ENCODE measurements at places on chromosomes 3 and 15. TPM values are rescaled to one million over a fixed set of nuclear protein-coding genes. Genes with fewer than 3 reads are reported as not detected.

Gene ZNF502
- 3.6 TPM for total RNA-seq

GRCh38 chr3:136291302-136291701 lies 41.2 kb downstream of the PCCB start:
- no peaks in the 10 kb centered on the region for H3K27me3 ChIP-seq
- peaks cover 12% of the 10 kb centered on the region for H3K36me3 ChIP-seq
- H3K27ac ChIP-seq: no peak overlapping the region
- H3K4me3 ChIP-seq: no peak overlapping the region

GRCh38 chr3:38576526-38577370 lies 72.7 kb downstream of the SCN5A start:
- no peak overlapping the region for H3K4me3 ChIP-seq
- H3K36me3 ChIP-seq: no peaks in the 10 kb centered on the region
- no peak overlapping the region for H3K27ac ChIP-seq
- no peak for DNase-seq
- no peaks in the 10 kb centered on the region for H3K27me3 ChIP-seq
- no peaks in the 10 kb centered on the region for H3K4me1 ChIP-seq

- H3K36me3 ChIP-seq: no peaks in the 10 kb centered on the region
- no peaks in the 10 kb centered on the region for H3K27me3 ChIP-seq
- DNase-seq: no peak
- peaks cover 6% of the 10 kb centered on the region for H3K4me1 ChIP-seq
- H3K4me3 ChIP-seq: no peak overlapping the region
Observed at GRCh38 chr3:128356822-128357221, 109.9 kb downstream of the DNAJB8 start.

DNA sequence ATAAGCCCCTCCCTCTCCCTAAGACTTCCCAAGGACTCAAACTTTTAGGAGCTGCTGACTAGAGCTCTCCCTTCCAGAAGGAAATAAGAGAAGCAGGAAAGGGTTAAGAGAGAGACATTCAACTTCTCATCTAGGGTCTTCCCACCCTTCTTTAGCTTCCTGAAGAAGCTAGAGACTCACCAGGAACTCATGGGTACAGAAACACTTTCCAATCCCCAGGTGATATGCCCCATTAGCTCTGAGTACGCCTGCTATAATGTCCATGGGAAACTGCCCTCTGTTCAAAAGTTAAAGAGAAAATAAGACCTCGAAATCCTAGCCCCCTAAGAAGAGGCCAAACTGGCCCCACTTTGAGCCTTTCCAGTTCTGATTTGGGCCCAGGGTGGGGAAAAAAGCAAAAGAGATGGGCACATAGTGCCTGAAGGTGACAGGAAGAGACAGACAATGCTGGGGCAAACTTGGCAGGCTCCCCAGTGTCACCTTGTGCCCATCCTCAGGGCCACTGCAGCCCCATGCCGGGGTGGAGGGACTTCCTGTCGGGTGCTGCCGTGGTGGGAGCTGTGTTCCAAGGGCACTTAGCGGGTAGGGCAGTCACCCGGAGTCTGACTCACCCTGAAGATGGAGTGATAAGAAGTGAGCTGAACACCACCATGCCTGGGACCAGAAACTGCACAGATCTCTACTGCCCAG lies 29.5 kb downstream of the CCDC12 start:
- no peaks in the 10 kb centered on the region for H3K27me3 ChIP-seq
- DNase-seq: no peak
- H3K36me3 ChIP-seq: no peaks in the 10 kb centered on the region
- H3K27ac ChIP-seq: no peak overlapping the region
- peaks cover 5% of the 10 kb centered on the region for H3K4me1 ChIP-seq

GRCh38 chr3:127961963-127962362 lies 46.9 kb downstream of the KBTBD12 start:
- no peak overlapping the region for H3K27ac ChIP-seq
- H3K4me1 ChIP-seq: no peaks in the 10 kb centered on the region
- H3K27me3 ChIP-seq: no peaks in the 10 kb centered on the region
- DNase-seq: no peak
- H3K4me3 ChIP-seq: no peak overlapping the region

GRCh38 chr3:44069276-44069675 lies 172.4 kb upstream of the TOPAZ1 start:
- H3K4me1 ChIP-seq: peaks cover 17% of the 10 kb centered on the region
- no peak overlapping the region for H3K4me3 ChIP-seq
- H3K27me3 ChIP-seq: no peaks in the 10 kb centered on the region
- no peaks in the 10 kb centered on the region for H3K36me3 ChIP-seq
- H3K27ac ChIP-seq: no peak overlapping the region
- no peak for DNase-seq

Gene AGTR1
- total RNA-seq: not detected

DNA sequence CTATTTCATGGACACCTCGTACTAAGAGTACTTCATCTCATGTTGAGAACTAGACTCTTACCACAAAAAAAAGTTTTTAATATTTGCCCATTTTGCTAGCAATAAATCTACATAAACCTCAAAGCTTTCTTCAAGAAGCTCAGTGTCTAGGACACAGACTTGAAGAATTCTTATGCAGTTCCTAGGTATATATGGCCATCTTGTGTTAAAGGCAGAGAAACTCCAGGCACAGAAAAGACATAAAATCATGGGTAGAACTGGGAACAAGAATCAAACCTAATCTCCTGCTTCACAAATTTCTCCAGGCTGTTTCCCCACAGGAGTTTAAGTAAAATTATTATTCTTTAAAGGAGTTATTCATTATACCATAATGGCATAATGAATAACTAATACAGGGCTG lies 4.4 kb downstream of the MBD4 start:
- peaks cover 26% of the 10 kb centered on the region for H3K36me3 ChIP-seq
- H3K4me1 ChIP-seq: peaks cover 11% of the 10 kb centered on the region
- no peaks in the 10 kb centered on the region for H3K27me3 ChIP-seq
- DNase-seq: no peak
- H3K4me3 ChIP-seq: no peak overlapping the region
- H3K27ac ChIP-seq: no peak overlapping the region

Gene CYP8B1
- not detected for total RNA-seq

DNA sequence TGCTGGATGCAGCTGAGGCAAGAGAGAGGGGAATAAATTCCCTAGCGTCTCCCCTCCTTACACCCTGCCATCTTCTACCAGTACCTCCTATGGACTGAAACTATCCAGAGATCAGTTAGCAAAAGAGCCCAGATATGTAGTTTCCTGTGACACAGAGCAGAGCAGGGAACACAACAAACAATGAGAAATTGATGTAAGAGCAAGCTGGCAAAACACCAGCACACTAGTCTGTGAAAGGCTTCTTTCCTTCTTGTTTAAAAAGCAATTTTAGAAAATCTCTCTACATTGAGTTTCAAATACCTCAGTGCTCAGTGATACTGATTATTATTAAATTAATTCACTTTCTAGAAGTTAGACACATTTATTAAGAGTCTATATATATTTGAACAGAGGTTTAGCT lies 215.6 kb upstream of the AZI2 start:
- H3K4me3 ChIP-seq: no peak overlapping the region
- H3K4me1 ChIP-seq: no peaks in the 10 kb centered on the region
- H3K27me3 ChIP-seq: no peaks in the 10 kb centered on the region
- no peak overlapping the region for H3K27ac ChIP-seq
- DNase-seq: no peak

GRCh38 chr3:126476166-126477060 lies 722 bp upstream of the ZXDC start:
- H3K36me3 ChIP-seq: peaks cover 1% of the 10 kb centered on the region
- no peak overlapping the region for H3K27ac ChIP-seq
- peak overlapping the region; percentile 57 for H3K4me3 ChIP-seq
- DNase-seq: no peak
- H3K27me3 ChIP-seq: peaks cover 5% of the 10 kb centered on the region
- H3K4me1 ChIP-seq: peaks cover 22% of the 10 kb centered on the region

Gene KNG1
- not detected for total RNA-seq
